ENCODE measurements at places on chromosomes 6 and 20. TPM values are rescaled to one million over a fixed set of nuclear protein-coding genes. Genes with fewer than 3 reads are reported as not detected.

Gene NKAPL
- not detected for total RNA-seq

Gene EYA2
- total RNA-seq: 0.51 TPM

Gene RAD21L1
- 0.48 TPM for total RNA-seq

Gene UBE2C
- 81.3 TPM for total RNA-seq

Gene CLVS2
- total RNA-seq: not detected

Gene PRL
- not detected for total RNA-seq

Gene SEMG2
- not detected for total RNA-seq

Gene PRPH2
- total RNA-seq: 0.21 TPM

Gene KCNK15
- total RNA-seq: 0.16 TPM

Gene SMLR1
- total RNA-seq: not detected

Gene PRRT1
- 5.6 TPM for total RNA-seq

Gene CGA
- 0.96 TPM for total RNA-seq

Gene IL20RA
- total RNA-seq: not detected

Gene SLC32A1
- not detected for total RNA-seq

Gene CST1
- not detected for total RNA-seq

Gene PDSS2
- 14.2 TPM for total RNA-seq

Gene BPIFA2
- not detected for total RNA-seq

Gene TCP11
- total RNA-seq: 0.60 TPM

Gene TNFRSF21
- total RNA-seq: 18.5 TPM

Gene PPP1R14C
- total RNA-seq: not detected

Gene SLC25A27
- 0.57 TPM for total RNA-seq

Gene SLC13A3
- 2.8 TPM for total RNA-seq

Gene HSPA12B
- total RNA-seq: not detected

Gene HLA-DQA1
- total RNA-seq: not detected

Gene IFNGR1
- 26.0 TPM for total RNA-seq

Gene PGC
- not detected for total RNA-seq

Gene TBX18
- total RNA-seq: 21.8 TPM

Gene PREP
- 35.2 TPM for total RNA-seq

Gene TMEM200A
- 131 TPM for total RNA-seq

Gene CD24
- not detected for total RNA-seq

Gene FOXS1
- not detected for total RNA-seq

Gene REV3L
- 28.4 TPM for total RNA-seq

Gene SMPDL3A
- 6.7 TPM for total RNA-seq

Gene TP53TG5
- total RNA-seq: not detected

Gene CRISP2
- total RNA-seq: not detected

Gene PRIM2
- total RNA-seq: 29.3 TPM

Gene MLIP
- not detected for total RNA-seq

Gene HLA-DQB2
- total RNA-seq: not detected

Gene TSBP1
- not detected for total RNA-seq

Gene TFAP2D
- not detected for total RNA-seq

Gene SLC22A1
- total RNA-seq: 0.27 TPM

Gene PCK1
- not detected for total RNA-seq

Gene RNF182
- 3.7 TPM for total RNA-seq

Gene PSORS1C1
- 4.4 TPM for total RNA-seq

Gene PTCHD4
- total RNA-seq: 1.6 TPM

Gene EDN3
- not detected for total RNA-seq

Gene SPATS1
- not detected for total RNA-seq

Gene COX4I2
- total RNA-seq: not detected

Gene CALHM5
- 1.6 TPM for total RNA-seq

Gene HSPA1L
- total RNA-seq: 1.7 TPM

Gene CALHM4
- total RNA-seq: 0.24 TPM

Gene OR2H1
- total RNA-seq: not detected

Gene NHSL1
- total RNA-seq: 12.3 TPM

Gene ACTL10
- total RNA-seq: 2.3 TPM

Gene KCNK16
- total RNA-seq: not detected
